ENCODE measurements at places on chromosomes 1 and 21.

- no peak for DNase-seq
Measured at GRCh38 chr21:28200726-28201125, 792.0 kb downstream of the LTN1 start.

GRCh38 chr1:190808035-190808434 lies 330.4 kb upstream of the BRINP3 start:
- no peak for DNase-seq

GRCh38 chr1:67013573-67013972 lies 40.4 kb downstream of the SLC35D1 start:
- DNase-seq, result peak; percentile 68

DNA sequence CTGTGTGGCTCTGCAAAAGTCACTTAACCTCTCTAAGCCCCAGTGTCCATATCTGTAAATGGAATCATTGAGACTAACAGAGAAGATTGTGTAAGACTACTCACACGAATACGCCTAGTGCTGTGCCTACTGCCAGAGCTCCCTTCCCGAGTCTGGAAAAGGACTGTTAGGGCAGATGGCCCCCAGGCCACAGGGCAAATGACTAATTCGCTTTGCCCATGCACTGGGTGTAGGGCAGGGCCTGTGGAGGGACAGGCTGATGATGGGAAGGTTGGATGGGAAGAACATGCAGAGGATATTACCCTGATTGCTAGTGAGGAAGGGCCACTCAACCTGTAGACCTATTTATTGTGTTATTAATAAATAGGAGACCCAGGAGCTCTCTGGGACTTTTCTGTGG lies 4.2 kb upstream of the GPR61 start:
- DNase-seq, result no peak

DNA sequence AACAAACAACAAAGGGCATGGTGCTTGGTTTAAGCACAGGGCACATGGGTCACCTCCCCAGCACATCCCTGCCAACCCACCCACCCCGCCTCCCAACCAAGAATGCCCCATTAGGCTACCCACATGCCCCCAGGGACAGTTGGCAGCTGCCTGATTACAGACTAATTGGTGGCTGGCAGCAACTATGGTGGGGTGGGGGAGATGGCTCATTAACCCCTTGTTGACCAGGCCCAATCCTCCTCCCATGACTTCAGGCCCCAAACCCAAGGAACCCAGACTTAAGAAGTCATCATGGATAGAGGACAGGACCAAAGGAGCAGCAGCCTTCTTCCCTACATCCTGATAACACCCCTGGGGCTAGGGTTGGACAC lies 1.3 kb downstream of the RIMS3 start:
- DNase-seq, result no peak

DNA sequence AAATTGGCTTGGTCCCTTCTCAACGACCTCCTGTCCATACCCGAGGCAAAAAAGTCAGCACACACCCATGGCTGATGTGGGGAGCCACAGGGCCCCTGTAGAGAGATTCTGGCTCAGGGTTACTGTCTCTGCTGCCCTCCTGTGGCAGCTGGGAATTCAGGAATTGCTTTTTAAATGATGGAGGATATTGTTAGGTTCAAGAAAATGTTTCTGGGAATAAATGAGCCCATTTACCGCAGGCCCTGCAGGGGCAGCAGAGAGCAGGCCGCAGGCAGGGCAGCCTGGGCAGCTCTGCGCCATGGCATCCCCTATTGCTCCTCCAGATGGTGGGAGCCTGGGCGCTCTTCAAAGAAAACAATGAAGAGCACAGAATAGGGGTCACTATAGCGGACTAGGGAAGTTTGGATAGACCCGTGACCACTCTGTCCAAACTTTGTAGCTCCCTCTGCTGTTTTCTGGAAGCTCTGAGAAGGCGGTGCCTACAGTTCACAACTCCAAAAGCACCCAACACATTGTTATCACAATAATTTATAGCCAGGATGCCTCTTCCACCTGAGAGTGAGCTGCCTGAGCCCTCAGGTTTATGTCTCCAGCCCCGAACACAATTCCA lies 201.1 kb downstream of the BACH1 start:
- DNase-seq, result no peak

GRCh38 chr1:223242382-223242955 lies 99.4 kb upstream of the TLR5 start:
- DNase-seq, result no peak

- no peak for DNase-seq
Measured at GRCh38 chr1:207813512-207813881, 61.6 kb downstream of the CD46 start.

- no peak for DNase-seq
Measured at GRCh38 chr1:232737917-232738316, 67.3 kb upstream of the MAP10 start.
